ENCODE measurements at places on chromosomes 6 and 20.

- no peak for DNase-seq
Measured at GRCh38 chr6:143399176-143399575, 51.3 kb downstream of the ADAT2 start.

DNA sequence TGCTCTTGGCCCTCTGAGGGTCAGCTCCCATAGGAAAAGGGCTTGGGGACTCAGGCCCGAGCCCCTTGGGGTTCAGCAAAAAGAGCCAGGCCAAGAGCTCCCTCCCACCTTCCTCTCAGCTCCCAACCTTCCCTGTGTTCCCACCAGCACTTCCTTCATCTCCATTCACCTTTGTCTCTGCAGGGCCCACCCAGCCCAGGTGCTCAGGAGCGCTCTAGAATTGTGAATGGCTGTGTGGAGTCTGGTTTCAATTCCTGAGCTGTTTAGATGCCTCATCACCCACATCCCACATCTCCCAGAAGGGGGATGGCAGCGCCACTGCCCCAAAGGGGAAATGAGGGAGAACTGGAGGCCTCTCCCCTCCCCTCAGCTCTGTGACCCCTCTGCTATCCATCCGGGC, 7.7 kb downstream of the GRM4 start:
- no peak for DNase-seq

GRCh38 chr20:13426870-13427269, 205.8 kb downstream of the ISM1 start:
- no peak for DNase-seq

DNA sequence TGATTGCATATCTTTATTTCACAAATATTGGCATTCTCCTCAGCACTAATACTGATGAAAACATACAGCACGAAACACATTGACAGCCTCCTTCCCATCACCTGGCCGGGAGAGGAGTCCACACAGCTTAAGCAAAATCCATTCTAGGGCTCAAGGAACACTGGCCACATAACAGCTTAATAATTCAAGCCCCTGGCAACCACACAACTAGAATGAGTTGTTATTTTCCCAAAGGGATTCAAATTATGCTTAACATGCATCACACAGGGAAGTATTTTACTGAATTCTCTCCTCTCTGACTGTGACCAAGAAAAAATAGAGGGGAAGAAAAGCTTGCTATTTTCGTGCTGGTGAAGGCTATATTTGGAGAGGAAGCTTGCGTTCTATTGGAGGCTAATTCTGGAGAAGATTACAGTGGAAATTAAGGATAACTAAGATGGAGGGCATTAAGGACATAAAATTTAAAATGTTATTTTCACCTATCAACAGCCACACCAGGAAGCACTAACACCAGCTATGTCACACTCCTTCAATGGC, 198.5 kb downstream of the ADGRG6 start:
- DNase-seq = no peak

DNA sequence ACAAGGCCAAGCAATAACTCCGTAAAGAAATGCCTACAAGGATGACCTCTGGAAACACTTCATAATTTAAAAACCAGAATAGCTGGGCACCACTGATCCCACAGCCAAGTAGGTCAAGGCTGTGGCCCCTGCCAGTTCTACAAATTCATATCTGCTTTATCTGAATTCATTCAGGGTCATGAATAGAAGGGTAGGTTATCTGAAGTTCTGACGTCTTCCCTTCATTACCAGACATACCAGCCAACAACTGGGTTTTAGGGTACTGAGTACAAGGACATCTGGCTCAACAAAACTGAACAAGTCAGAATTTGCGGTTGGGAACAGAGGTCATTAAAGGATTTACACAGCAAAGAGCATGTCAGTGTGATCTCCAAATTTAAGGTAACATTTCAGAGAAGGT, 26.0 kb downstream of the MAP3K5 start:
- no peak for DNase-seq

DNA sequence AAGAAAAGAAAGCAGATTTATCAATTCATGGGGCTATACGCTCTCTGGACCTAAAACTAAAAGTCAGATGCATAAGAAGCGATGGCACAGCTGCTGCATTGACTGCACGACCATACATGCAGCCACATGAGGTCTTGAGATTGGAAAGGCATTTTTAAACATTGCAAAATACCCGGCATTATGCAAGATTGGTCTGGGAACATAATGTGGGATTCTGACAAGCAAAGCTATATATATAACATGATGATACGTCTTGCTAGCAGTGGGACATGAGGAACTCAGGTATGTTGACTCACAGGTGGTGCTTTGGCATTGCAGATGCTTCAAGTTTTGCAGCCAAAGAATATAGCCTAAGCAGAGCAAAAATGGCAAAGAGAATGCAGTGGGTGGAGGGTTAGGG, 55.1 kb downstream of the SAMD3 start:
- no peak for DNase-seq

DNA sequence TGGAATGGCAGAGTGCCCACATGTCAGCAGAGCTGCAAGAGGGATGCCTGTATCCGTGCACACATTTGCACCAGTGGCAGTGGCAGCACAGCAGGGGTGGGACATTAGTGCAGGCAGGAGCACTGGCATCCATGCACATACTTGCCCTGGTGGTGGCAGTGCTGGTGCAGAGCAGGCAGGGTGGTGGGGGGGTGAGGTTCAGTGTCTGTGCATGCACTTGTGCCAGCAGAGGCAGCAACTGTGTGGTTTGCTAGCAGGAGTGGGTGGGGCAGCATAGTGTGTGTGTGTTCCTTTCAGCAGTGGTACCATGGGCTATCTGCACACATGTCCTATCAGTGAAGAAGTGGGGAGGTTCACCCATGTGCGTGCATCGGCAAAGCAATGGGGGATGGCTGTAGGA, 151.6 kb downstream of the EPM2A start:
- no peak for DNase-seq

DNA sequence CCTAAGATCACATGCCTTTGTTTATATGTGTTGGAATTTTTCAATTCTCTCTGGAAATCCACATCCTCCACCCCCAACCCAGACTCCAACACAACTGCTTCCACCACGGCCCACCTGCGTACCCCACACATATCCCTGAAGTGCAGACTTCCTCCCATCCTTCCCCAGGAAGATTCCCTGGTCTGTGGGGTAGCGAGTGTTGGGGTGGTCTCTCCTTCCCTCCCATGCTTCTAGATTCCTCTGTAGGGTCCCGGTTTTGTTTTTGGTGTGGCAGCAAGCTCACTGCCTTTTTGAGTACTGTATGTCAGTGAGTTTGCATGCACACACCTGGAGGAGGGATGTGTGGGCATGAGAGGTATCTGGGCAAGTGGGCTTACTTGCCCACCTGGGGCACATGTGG, 127.6 kb downstream of the MRPL14 start:
- DNase-seq = no peak

DNA sequence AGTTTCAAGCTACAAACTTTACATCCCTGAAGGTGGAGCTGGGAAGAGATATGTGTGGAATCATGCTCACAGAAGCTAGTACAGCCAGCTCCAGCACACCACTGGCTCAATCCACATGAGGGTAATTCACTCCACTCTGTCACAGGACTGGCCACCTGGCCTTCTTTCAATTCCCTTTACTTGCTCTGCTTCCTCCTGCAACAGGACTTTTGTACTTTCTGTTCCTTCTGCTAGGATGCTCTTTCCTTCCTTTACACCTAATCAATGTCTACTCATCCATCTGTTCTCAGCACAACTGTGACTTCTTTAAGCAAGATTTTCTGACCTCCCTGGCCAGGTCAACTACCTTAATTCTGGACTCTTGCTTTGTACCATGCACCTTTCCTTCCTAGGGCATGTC, 39.4 kb upstream of the MYB start:
- no peak for DNase-seq

GRCh38 chr6:143536461-143536865, 24.9 kb upstream of the FUCA2 start:
- DNase-seq = no peak

DNA sequence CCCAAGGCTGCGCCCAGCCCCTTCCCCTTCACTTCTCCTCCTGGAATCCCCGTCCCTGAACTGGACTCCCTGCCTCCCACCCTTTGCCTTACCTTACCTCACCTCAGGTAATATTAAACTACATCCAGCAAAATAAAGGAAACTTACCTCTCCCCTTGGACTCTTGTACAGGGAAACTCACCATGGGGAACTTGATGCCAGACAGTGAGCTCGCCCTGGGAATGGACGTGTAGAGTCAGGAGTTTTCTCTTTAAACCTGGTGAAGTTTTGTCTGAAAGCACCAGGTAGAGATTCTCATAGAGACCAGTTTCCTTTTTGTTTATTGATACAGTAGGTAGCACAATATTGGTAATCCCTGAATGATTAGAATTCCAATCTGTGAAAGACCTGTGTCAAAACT, 544 bp upstream of the HLA-C start:
- DNase-seq = no peak

DNA sequence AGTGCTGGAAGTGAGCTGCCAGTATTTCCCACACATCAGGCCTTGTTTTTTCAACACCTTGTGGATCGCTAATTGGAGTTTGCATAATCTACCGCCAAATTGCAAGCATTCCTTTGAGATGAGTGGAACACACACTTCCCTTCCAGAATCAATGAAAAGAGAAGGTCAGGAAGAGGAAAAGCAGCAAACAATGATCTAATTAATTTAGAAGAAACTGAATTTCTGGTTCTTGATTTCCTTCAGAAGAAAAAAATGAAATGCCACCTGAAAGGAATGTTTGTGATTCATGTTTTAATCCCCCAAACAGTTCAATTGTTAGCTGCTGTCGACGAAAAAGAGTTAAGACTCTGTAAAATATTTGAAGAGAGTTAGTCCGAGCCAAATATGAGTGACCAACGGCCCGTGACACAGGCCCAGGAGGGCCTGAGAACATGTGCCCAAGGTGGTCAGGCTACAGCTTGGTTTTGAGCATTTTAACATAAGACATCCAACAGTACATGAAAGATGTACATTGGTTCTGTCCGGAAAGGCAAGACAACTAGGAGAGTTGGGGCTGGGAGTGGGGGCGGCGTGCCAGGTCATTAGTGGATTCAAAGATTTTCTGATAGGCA, 182.3 kb downstream of the MTFR2 start:
- DNase-seq = no peak

- no peak for DNase-seq
Measured at GRCh38 chr6:3793545-3793944, 42.0 kb upstream of the PXDC1 start.

- no peak for DNase-seq
Measured at GRCh38 chr6:1872649-1873131, 263.0 kb downstream of the FOXC1 start.

GRCh38 chr20:16975682-16976081, 227.5 kb downstream of the OTOR start:
- DNase-seq = no peak

GRCh38 chr6:142013287-142013686, 119.4 kb upstream of the GJE1 start:
- no peak for DNase-seq

GRCh38 chr6:108896111-108896661, 48.0 kb downstream of the ARMC2 start:
- no peak for DNase-seq

DNA sequence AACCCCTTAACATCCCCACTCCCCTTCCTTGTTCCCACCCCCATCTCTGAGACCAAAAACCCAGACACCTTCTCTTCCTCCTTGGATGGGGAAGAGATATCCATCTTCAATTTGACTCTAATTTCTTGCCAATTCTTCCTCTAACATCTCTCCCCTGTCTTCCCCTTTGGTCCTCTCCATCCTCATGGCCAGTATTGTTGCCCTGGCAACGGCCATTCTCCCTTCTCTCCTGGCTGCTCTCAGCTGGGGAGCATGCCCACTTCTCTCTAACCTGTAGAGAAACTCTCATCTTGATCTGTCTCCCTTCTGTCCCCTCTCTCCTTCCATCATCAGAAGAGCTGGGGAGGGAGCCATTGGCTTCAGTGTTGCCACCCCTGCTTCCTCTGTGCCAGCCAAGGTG, 86.7 kb downstream of the SRC start:
- DNase-seq = no peak

GRCh38 chr6:8820313-8820712, 385.0 kb upstream of the SLC35B3 start:
- DNase-seq = no peak

GRCh38 chr6:83514866-83515466, 2.6 kb downstream of the PRSS35 start:
- DNase-seq = no peak

DNA sequence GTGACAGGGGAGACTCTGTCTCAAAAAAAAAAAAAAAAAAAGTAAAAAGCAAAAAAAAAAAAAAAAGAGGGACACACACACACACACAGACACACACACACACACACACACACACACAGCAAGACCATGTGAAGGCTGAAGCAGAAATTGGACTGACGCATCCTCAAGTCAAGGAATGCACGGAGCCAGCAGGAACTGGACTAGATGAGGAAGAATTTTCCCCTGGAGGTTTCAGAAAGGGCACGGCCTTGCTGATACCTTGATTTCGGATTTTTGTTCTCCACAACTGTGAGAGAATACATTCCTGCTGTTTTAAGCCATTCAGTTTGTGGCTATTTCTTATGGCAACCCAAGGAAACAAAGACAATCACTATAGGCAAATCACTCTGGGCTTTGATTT, 176.9 kb upstream of the SALL4 start:
- no peak for DNase-seq

DNA sequence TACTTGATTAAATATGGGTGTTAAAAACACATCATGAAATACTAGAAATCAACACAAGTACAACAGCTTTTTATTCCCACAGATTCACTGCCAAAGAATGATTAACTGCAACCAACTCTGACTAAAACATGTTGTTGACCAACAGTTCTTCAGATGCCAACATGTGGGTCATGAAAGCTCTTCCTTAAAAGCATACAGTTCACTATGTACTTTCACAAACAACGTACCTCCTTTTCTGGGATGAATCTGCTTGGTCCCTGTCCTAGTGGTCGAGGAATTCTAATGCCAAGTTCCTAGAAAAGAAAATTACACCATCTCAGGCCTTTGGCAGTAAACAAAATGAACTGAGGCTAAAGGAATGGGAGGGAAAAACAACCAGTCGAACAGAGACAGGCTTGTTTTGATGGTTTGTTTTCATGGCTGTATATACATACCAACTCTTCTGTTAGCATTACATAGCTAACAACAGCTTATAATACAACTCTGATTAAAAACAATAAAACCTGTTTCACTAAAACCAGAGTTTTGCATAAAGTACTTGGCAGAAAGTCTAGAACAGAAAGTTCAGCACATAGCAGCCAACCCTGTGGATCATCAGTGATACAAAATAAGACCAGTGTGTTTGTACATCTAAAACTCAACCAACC, 92.5 kb downstream of the SESN1 start:
- no peak for DNase-seq

All from hippocampal formation (tissue), 2 donors.